ENCODE measurements at places on chromosomes 13 and 19. TPM values are rescaled to one million over a fixed set of nuclear protein-coding genes. Genes with fewer than 3 reads are reported as not detected.

Gene UGGT2
- 29.8 TPM for total RNA-seq

Gene CYP2A6
- not detected for total RNA-seq

Gene USHBP1
- 20.9 TPM for total RNA-seq

Gene NDUFS7
- total RNA-seq = 67.7 TPM

Gene UBE2L5
- not detected for total RNA-seq

Gene C19orf85
- total RNA-seq = not detected

Gene RFPL4AL1
- not detected for total RNA-seq

Gene NUFIP1
- 1.4 TPM for total RNA-seq

Gene MBD3L2B
- total RNA-seq = not detected
